ENCODE measurements at places on chromosomes 1 and 21. TPM values are rescaled to one million over a fixed set of nuclear protein-coding genes. Genes with fewer than 3 reads are reported as not detected.

CYP4A22 gene
- total RNA-seq, result not detected

GRCh38 chr1:204384636-204385352 lies 25.1 kb upstream of the PLEKHA6 start:
- H3K4me1 ChIP-seq, result peaks cover 3% of the 10 kb centered on the region
- no peaks in the 10 kb centered on the region for H3K36me3 ChIP-seq
- no peak for DNase-seq
- H3K27ac ChIP-seq, result no peak overlapping the region
- no peak overlapping the region for H3K4me3 ChIP-seq

SPRR4 gene
- total RNA-seq, result not detected

GRCh38 chr1:162687870-162688269 lies 55.6 kb downstream of the DDR2 start:
- H3K4me3 ChIP-seq, result no peak overlapping the region
- no peaks in the 10 kb centered on the region for H3K36me3 ChIP-seq
- peaks cover 5% of the 10 kb centered on the region for H3K4me1 ChIP-seq
- peaks cover 5% of the 10 kb centered on the region for H3K27me3 ChIP-seq
- no peak for DNase-seq
- no peak overlapping the region for H3K27ac ChIP-seq

- peaks cover 20% of the 10 kb centered on the region for H3K27me3 ChIP-seq
- no peak overlapping the region for H3K27ac ChIP-seq
- no peak overlapping the region for H3K4me3 ChIP-seq
Observed at GRCh38 chr1:44489481-44489880, 84.4 kb downstream of the RNF220 start.

DNA sequence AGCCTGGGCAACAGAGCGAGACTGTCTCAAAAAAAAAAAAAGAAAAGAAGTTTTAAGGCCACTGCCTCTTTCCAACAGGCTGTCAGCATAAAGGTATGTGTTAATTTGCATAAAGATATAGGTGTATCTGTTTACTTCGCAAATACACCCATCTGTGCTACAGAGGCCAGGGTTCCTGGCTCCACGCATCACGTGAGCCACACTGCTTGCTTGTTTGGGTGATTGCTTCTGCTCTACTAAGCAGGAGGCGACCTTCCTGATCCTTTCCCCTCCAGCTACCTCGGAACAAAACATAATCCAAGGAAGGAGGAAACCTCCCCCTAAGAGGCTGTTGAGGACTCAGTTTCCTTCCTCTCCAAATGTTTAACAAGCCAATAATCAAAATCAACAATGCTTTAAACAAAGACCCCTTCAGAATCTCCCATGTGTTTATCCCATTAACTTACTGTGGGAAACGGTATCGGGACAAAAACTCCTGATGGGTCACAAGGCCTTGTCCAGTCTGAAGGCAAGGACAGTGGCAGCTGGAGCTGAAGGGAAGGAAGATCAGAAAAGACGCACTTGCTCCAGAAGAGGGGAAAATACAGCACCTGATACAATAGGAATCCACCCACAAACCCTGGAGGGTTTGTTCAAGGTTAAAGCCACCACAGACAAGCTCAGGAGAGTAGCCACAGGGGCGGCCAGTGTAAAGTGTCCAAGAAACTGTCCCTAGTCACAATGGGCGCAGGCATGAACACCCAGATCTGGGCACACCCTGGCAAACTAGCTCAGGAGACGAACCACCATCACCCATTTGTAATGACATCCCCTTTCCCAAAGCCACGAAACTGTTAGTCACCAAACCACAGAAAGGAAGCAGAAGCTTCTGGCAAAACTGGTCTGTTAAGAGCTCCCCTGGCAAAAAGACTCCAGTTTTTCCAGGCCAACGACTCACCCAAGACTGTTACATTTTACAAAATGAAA lies 17.2 kb downstream of the CTNNBIP1 start:
- H3K36me3 ChIP-seq, result no peaks in the 10 kb centered on the region
- H3K27me3 ChIP-seq, result no peaks in the 10 kb centered on the region
- DNase-seq, result no peak
- H3K27ac ChIP-seq, result no peak overlapping the region
- H3K4me3 ChIP-seq, result no peak overlapping the region

DNA sequence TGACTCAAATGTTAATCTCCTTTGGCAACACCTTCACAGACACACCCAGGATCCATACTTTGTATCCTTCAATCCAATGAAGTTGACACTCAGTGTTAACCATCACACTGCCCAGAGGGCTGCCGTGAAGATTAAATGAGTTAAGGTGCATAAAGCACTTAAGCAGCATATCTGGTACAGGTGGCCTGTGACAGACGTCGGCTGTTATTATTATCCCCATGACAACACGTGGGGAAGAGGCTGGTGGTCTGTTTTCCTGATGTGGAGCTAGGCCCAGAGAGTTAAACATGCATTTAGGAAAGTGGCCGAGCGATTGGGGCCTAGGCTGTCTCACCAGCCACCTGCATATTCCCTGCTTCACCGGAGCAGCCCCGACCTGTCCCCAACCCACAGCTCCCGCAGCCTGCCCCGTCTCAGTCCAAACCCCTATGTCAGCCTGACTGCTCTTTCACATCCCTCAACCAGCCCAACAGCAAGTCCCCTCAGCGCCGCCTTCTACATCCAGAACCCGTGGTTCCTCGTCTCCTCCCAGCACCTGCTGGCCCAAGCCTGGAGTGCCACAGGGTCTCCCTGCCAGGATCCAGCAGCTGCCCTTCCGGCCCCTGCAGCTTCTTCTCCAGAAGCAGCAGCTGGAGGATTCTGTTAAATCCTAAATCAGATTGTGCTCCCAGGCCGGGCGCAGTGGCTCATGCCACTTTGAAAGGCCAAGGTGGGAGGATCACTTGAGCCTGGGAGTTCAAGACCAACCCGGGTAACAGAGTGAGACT lies 77.9 kb downstream of the FBXO2 start:
- no peak overlapping the region for H3K27ac ChIP-seq
- H3K36me3 ChIP-seq, result no peaks in the 10 kb centered on the region
- H3K27me3 ChIP-seq, result peaks cover 11% of the 10 kb centered on the region
- DNase-seq, result no peak
- H3K4me1 ChIP-seq, result no peaks in the 10 kb centered on the region

DNA sequence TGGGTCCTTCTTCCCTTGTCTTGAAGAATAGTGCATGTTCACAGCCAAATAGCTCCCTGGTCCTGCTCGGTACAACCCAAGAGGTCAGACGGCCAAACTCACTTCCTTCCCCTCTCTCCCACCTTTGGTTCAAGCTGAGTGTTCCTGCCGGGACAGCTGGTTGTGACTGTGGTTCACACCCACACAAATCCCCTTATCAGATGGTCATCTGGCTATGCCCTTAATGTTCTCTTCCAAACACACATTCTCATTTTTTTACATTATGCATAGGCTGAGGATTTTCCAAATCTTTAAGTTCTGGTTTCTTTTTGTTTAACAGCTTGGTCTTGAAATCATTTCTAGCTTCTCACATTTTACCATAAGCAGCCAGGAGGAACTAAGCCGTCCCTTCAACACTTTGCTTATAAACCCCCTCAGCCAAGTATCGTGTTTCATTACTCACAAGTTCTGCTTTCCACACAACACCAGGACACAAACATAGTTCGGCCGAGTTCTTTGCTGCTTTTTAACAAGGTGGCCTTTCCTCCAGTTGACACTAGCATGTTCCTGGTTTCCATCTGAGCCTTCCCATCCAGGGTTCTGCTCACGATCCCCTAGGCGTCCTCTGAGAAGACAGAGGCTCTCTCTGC lies 19.7 kb upstream of the TSPEAR start:
- no peak for DNase-seq
- no peaks in the 10 kb centered on the region for H3K4me1 ChIP-seq
- no peak overlapping the region for H3K27ac ChIP-seq
- peaks cover 11% of the 10 kb centered on the region for H3K27me3 ChIP-seq
- H3K36me3 ChIP-seq, result no peaks in the 10 kb centered on the region
- no peak overlapping the region for H3K4me3 ChIP-seq

Data from activated CD4-positive, alpha-beta memory T cell treated with anti-CD3 and anti-CD28 coated beads for 36 hours (primary cell).